ENCODE measurements at places on chromosomes 7 and 10.
A peak's percentile ranks its signal among the peaks of the same experiment; 100 is the strongest.

- DNase-seq = no peak
Observed at GRCh38 chr10:94220717-94221116, 142.0 kb downstream of the NOC3L start.

- no peak for DNase-seq
Observed at GRCh38 chr7:156091519-156092080, 279.3 kb upstream of the SHH start.

- no peak for DNase-seq
Observed at GRCh38 chr7:158979635-158980351, 123.4 kb downstream of the DYNC2I1 start.

DNA sequence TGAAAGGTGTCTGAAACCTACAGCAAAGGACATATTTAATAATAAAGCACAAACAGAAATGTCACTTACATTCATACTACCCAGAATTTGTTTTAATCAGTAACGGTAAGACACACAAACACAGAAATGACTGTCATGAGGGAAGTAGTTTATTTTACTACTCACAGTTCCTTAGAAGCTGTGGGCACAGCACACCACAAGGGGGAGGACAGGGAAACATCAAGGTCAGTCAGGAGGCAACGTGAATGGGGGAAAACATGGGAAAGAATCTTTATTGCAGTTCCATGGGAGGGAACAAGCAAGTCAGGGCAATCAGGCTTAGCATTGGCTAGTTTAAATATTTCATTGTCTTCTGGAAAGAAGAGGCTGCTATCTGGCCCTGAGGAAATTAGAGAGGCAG lies 123.8 kb upstream of the PDSS1 start:
- DNase-seq = no peak

GRCh38 chr10:66717231-66717981 lies 208.4 kb upstream of the LRRTM3 start:
- no peak for DNase-seq

DNA sequence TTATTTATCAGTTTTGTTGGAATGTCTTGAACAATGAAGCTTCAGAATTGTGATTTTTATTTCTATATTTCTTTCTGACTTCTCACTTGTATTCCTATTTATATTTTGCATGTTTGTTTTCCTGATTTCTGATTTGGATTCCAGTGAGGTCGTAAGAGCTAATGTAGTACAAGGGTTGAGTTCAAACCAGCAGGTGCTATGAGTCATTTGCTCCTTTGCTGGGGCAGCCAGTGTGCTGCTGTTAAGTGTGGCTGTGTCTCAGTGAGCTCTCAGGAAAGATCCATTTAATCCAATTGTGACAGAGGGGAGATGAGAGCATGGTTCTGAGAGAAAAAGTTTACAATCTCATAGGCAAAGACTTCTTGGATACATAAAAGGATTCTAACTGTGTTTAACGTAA lies 48.6 kb downstream of the MCU start:
- DNase-seq = no peak

DNA sequence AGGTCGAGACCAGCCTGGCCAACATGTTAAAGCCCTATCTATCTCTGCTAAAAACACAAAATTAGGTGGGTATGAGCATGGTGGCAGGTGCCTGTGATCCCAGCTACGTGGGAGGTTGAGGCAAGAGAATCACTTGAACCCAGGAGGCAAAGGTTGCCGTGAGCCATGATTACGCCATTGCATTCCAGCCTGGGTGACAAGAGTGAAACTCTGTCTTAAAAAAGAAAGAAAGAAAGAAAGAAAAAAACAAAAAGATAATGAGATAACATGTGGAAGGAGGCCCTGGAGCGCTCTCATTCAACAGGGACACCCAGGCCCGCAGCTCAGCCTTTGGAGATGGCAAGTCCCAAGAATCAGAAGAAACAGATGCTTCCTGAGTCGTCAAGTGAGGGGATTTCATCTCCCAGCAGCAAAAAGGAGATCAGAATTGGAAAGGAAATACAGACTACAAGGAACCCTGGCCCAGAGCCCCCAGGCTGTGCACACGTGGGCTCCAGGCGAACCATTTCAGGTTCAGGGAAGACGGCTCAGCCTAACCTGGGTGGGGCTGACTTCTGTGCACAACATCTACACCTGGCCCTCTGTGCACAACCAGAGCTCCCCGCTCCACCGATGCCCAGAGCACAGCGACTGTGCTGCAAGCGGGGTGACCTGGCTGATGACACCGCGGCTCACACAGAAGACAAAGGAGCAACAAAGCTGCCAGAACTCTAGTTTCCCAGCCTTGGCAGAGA lies 33.3 kb downstream of the GNA12 start:
- DNase-seq = no peak

- peak; percentile 7 for DNase-seq
Observed at GRCh38 chr10:29304264-29304994, 15.6 kb downstream of the LYZL1 start.

GRCh38 chr7:150511048-150511447 lies 3.6 kb upstream of the GIMAP7 start:
- DNase-seq = no peak

DNA sequence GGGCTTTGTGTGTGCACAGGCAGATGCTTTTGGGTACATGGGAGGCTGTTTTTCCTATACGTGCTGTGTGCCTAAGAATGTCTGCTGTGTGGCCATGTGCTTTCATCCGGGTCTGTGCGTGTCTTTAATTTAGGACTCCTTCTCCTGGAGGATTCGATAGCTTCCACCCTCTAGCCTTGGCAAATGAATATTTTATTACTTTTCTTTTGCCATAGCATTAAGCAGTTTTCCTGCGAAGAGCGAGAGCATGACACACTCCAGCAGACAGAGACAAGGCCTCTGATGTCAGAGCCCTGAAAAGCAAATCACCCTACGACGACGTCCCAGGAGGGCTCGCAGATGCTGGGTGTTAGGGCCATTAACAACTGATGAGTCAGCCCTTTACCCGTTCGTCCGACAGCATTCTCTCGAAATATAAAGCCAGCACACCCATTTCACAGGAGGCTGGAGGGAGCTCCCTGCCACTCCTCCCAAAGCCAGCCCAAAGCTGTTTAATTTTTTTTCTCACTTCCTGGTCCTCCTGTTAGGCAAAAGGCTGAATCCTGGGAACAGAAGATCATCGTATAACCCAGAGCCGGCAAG lies 311.3 kb upstream of the ZMIZ1 start:
- DNase-seq = no peak

- no peak for DNase-seq
Observed at GRCh38 chr10:30231071-30231652, 117.9 kb downstream of the MTPAP start.

All from GM12864 (cell line).